Urinary bladder (tissue), 4 donors: ENCODE measurements at places on chromosomes 5 and 9.

- no peak for DNase-seq
These were observed 102.1 kb downstream of the PAM start for GRCh38 chr5:102857076-102857818.

DNA sequence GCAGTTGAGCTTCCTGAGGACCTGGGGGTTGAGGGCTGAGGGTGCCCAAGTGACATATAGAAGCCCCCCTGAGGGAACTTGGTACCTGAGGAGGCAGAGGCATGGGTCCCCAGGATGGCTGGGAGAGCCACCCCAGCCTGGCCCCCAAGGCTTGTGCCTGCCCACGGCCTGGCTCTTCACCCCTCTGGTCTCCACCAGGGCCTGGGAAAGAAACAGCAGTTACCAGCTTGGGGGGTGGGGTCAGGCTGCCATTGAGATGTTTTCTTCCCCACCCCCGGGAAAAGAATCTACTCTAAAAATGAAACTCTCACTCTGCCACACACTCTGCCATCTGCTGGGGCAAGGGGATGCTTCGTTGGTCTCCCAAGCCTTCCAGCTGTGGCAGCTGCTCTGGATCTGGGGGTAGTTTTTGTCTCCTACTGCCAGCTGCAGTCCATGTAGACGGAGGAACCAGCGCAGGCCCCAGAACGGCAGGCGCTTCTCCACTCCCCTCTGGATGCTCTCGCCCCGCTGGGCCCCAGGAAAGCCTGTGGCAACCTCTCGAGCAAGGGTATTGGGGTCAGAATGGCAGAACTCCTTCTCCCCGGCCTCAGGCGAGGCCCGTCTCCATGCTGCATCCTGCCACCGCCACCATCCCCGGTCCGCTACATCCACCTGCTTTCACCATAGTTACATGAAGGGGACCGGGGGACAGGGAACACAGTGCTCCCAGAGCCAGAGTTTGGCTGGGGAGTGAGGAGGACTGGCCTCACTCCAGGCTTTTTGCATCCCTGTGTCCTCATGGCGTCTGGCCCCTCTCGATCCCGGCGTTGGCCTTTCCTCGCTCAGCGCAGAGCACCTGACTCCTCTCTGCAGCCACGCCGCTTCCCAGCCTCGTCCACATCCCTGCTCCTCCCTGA lies 123.5 kb downstream of the DAB2IP start:
- DNase-seq: no peak

DNA sequence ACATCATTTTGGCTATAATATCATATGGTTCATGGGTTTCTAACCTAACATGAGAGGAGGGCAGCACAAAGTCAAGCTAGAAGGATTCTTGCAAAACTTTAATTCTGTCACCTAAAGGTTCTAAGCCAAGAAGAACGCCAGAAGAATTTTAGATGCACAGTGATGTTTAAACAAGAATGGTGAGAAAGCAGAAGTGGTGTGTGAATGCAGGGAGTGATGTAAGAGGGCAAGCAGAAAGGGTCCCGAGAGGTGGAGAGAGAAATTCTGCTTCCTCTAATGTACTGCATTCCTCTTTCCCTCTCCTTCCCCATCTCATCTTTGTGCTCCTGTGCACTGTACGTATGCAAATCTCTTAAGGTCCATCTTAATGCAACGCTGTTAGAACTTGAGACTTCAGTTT lies 2.1 kb upstream of the TRMO start:
- no peak for DNase-seq

DNA sequence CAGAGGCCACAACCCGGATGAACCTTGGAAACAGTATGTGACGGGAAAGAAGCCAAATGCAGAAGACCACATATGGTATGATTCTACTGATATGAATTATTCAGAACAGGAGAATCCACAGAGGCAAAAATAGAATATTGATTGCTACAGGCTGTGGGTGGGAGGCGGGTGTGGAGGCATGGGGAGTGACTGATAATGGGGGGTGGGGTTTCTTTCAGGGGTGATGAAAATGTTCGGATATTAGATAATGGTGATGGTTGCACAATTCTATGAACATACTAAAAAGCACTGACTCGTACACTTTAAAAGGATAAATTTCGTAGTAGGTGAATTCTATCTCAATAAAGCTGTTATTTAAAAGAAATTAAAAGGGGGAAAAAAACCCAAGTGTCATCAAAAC lies 10.7 kb downstream of the IL4 start:
- no peak for DNase-seq

DNA sequence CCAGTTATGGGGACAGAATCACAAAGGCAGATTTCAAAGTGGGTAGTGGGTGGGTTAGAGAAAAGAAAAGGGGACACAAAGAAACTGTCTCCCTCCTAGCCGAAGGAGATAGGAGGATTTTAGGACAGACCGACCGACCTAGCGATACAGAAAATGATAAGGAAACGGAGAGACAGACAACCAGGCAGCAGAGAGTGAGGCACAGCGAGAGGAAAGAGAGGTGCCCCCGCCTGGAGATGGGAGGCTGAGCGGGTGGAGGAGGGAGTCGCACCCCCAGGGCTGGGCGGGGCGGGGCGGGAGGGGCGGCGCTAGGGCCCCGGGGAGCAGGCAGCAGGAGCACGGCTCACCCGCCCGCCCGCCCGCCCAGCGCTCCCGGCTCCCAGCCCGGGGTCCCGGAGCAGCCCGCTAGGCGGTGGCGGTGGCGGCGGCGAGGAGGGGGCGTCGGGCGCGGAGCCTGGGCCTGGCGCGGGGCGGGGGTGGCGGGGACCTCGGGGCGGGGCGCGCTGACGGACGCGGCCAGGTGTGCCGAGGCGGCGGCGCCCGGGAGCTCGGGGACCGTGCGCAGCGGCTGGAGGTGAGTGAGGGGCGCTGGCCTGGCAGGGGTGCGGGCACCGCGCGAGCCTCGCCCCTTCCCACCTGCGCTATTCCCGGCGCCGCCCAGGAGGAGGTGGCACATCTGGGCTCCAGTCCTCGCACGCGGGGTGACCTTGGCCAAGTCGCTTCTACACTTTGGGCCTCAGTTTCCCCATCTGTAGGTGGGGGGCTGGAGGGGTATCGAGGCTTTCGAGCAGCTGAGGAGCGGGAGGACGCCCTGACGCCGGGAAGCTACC lies 15.9 kb upstream of the SYNPO start:
- no peak for DNase-seq

GRCh38 chr9:123116036-123116435 lies 82.6 kb downstream of the GPR21 start:
- no peak for DNase-seq

DNA sequence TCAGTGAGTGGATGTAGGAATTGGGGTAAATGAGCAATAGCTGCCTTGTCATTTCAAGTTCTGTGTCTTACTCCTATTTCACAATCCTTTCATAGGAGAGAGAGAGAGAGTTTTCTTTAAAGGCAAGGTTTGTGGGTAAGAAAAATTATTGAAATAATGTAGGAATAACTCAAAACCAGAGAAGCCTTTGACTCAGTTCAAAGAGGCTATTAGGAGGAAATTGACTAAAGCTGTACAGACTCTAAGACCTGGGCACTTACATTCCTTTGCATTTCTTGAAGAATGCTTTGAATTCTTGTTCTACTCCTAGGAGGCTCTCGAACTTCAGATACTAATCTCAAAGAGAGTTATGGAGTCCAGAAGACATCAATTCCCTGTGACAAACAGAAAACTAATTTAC lies 257.1 kb downstream of the FBXL7 start:
- DNase-seq: no peak

DNA sequence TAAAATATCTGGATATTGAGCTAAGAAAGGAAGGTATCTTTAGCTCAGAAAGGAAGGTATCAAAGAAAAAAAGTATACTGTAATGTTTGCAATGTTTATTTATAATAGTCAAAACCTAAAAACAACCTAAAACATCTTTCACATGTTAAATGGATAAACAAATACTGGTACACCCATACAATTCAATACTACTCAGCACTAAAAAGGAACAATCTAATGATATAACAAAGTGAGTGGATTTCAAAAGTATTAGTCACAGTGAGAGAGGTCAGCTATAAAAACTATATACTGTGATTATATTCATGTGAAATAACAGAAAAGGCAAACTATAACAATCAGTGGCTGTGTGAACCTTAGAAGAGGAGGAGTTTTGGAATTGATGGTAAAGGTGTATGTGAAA lies 455.0 kb upstream of the FTMT start:
- DNase-seq: no peak

DNA sequence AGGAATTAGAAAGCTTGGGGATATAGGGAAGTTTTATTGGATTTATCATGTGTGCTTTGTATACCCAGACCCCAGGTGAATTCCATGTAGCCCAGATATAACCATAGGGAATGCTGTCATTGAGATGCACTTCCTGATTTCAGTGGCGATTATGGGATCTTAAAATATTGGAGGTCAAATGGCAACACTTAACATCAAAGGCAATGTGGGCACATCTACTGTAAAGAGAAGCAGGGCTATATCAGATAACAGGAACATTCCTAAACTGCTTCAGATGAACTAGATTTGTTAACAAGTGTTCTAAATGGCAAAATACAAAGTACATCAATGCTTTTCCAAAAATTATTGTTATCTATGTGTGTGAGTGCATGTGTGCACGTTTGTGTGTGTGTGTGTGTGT lies 883.5 kb upstream of the EDIL3 start:
- DNase-seq: no peak

- DNase-seq: no peak
These were observed 232.4 kb upstream of the GAS1 start for GRCh38 chr9:87179553-87180340.

DNA sequence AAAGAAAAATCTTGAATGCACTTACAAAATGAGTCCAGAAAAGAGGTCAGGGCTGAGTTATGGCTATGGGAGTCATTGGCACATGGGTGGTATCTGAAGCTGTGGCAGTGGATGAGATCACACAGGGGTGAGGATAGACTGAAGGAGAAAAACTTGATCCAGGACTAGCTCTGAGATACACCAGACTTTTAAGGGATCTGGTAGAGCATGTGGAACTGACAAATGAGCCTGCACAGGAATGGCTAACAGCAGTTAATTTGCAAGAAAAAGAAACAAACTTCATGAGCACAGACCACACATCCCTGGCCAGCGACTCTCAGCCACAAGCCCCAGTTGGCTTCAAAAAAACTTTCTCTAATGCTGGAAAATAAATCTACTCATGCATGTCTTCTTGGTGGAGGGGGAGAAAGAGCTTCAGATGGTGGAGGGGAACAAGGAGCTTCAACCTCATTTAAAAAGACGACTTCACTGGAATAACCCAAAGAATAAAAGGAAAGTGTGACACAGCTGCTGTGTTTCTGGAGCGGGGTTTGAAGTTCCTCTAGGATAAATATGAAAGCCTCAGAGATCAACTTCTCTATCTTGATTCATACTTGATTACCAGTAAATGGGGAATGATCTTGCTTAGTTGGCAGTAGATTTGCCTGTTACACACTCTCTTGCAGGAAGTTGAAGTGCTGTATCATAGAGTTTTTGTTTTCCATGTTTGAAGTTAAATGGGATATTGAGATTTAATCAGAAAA lies 33.6 kb downstream of the TNFAIP8 start:
- no peak for DNase-seq

DNA sequence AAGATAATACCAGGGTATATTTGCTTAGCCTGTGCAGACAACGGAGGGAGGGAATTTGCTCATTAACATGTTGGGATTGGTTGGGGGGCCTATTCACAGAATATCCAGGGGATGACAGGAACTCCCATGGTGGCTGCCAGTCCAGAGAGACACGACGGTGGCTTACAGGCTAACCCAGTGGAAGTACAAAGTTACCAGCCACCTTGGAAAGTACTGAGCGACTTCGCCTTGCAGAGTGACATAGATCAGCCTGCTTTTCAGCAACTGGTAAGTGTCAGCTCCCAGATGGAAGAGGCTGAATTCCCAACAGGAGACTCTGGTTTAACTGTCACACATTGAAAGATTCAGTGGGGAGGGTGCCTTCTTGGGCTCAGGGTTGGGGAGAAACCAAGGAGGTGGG lies 7.9 kb downstream of the ISL1 start:
- no peak for DNase-seq

- DNase-seq: no peak
These were observed 56.9 kb downstream of the HOMER1 start for GRCh38 chr5:79456890-79457583.

- no peak for DNase-seq
These were observed 1.7 kb upstream of the SLC38A9 start for GRCh38 chr5:55713871-55714270.

GRCh38 chr9:33934188-33934878 lies 114.4 kb downstream of the UBAP2 start:
- no peak for DNase-seq

DNA sequence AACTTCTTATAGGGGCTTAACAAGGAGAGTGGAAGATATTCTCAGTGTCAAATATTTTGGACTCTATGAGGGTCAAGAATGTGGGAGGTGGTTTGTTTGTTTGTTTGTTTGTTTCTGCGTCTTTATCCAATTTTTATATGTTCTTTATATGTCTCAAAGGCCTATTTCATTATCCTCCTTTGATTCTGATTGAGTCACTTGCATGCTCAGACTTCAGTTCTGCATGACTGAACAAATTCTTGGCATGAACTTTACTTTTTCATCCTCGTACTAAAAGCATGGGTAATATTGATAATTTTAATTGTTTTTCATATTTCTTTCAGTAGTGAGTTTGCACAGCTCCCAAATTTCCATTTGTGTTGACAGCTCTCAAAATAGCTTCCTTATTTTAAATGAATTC lies 19.2 kb upstream of the ERBIN start:
- DNase-seq: no peak

GRCh38 chr5:178131446-178131996 lies 707 bp downstream of the RMND5B start:
- no peak for DNase-seq

GRCh38 chr5:152422081-152422480 lies 17.0 kb upstream of the NMUR2 start:
- no peak for DNase-seq

GRCh38 chr9:120942186-120943001 lies 15.8 kb upstream of the TRAF1 start:
- DNase-seq: no peak

GRCh38 chr9:79215821-79216220 lies 355.9 kb upstream of the TLE4 start:
- no peak for DNase-seq

- no peak for DNase-seq
These were observed 145.3 kb upstream of the SH3GL2 start for GRCh38 chr9:17433526-17433925.

DNA sequence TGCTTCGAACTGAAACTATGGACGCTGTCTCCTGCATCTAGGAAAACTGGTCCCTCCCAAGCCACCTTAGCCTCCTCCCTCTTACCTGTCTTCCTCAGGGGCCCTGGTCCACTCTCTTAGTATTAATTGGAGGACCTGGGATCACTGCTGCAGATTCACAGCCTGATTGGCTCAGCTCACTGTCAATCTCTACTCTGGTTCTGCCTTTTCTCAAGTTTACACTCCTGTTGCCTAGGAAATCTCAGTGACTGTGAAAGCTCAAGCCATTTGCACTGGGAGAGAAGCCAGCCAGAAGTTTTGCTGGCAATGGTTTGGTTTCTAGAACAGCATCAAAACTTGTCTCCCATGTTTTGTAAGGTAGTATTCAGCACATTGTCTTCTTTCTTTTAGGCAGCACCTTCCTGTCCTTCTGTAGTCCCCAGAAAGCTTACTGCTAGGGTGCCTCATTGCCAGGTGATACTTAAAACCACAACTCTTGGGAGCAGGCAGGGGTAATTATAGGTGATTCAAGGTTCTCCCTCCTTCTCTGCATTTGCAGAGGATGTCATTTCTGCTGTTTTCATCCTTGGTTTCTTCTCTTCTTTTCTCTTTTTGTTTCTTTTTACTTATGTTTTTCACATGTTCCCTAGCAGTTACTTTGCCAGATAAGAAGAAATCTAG lies at the start of gene CAPSL:
TSS of gene CAPSL (minus strand) at position 55 of the 660 bp plus-strand sequence. CDS start 17,502 bp downstream, outside the sequence.
- DNase-seq: peak; percentile 69

- DNase-seq: no peak
These were observed 52.5 kb upstream of the CPEB4 start for GRCh38 chr5:173835661-173836060.

- no peak for DNase-seq
These were observed 79.2 kb upstream of the TGFBR1 start for GRCh38 chr9:99025616-99026270.
